ENCODE measurements at places on chromosomes 1 and 21.

GRCh38 chr1:116113615-116114014, 2.4 kb downstream of the MAB21L3 start:
- DNase-seq = no peak

DNA sequence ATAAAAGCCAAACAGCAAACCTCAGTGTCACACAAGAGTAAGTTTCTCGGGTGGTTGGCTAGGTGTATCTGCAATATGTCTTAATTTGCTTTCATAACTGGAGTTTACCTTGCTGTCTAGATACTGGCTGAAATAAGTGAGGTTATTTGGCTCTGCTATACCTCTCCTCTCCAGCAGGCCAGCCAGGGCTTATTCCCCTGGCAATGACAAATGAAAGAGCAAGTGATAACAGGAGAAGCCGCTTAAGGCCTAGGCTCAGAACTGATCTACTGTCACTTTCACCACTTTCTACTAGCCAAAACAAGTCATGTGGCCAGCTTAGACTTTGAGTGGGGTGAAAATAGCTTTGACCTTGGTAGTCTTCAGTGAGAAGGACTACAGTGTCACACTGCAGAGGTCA, 4.8 kb upstream of the RPE65 start:
- no peak for DNase-seq

DNA sequence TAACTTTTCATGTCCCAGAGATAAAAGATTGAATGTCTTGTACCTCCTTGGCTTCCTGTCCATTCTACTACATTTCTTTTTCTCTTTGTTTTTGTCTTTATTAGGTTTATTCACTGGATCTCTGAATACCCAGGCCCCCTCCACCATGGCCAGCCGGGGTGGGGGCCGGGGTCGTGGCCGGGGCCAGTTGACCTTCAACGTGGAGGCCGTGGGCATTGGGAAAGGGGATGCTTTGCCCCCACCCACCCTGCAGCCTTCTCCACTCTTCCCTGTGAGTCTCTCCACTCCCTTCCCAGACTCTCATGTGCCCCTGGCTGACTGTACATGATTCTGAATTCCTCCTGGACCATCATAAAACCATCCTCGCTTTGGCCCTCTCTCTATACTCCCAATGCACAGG, 10.2 kb downstream of the POLR3GL start:
- DNase-seq = no peak

- DNase-seq = no peak
These were observed 576 bp downstream of the CCN1 start for GRCh38 chr1:85580872-85581801.

- no peak for DNase-seq
These were observed 13.7 kb upstream of the ACTRT2 start for GRCh38 chr1:3007298-3008147.

GRCh38 chr21:15355066-15355465, 290.3 kb upstream of the NRIP1 start:
- no peak for DNase-seq

GRCh38 chr1:64546013-64546412, 76.1 kb downstream of the CACHD1 start:
- DNase-seq = no peak
